ENCODE measurements at places on chromosomes 3 and 15.

GRCh38 chr3:28950614-28951013, 330.3 kb upstream of the RBMS3 start:
- no peak for DNase-seq

DNA sequence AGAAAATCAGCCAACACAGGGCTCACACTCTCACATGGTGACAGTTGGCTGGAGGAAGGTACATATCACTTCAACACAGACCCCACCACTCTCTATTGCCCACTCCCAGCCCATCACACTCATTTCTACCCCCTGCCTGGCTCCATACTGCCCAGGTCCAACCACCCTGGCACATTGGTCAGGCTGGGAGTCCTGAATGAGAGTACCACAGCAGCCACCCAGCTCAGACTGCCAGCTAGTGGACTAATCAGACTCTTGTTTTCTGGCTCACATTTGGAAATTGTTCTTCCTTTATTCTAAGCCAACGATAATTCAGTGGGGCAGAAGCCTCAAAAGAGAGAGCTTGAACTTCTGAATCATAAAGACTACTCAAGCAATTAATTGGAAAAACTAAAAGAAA, 20.0 kb downstream of the MRPL46 start:
- no peak for DNase-seq

- DNase-seq: no peak
Measured at GRCh38 chr3:175274474-175275218, 415.5 kb downstream of the NAALADL2 start.

DNA sequence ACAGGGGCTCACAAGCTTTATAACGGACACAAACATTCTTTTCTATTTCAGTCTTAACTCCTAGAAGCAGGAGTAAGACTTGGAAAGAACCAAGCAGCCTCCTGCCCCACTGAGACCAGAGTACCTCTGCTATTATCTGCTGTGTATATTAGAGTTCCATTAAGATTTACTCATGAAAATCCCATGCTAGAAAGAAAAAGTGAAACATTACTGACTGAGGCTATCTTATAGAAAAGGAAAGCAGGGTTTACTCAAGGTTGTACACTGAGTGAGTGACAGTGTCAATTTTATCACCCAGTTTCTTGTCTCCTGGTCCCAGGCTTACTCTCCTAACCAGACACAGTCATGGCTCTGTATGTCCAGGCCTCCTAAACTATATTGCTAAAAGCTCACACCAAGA, 97.9 kb upstream of the SOX2 start:
- no peak for DNase-seq

- no peak for DNase-seq
Measured at GRCh38 chr3:18223974-18224373, 201.2 kb downstream of the SATB1 start.

DNA sequence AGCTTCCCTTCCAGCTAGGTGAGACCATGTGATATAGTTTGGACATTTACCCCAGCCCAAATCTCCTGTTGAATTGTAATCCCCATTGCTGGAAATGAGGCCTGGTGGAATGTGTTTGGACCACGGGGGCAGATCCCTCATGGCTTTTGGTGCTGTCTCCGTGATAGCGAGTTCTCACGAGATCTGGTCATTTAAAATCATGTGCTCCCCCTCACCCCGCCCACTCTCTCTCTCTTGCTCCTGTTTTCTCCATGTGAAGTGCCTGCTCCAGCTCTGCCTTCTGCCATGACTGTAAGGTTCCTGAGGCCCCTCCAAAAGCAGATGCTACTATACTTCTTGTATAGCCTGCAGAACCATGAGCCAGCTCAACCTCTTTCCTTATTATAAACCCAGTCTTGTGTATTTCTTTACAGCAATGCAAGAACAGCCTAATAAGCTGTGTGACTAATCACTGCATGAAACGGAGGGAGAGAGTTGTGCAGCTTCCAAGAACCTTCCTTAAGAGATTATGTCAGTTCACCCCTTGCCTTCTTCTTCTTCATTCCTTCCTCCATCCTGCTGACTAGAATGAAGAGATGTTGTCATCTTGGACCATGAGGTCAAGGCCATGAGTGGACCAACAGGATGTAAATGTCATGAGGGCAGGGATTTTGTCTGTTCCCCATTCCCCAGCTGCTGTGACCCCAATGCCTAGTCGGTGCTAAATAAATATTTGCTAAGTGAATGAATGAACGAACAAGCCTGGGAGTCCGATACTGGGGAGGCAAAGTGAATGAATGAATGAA, 91.0 kb downstream of the CPN2 start:
- no peak for DNase-seq

GRCh38 chr3:154884952-154885351, 195.2 kb upstream of the MME start:
- no peak for DNase-seq

- DNase-seq: no peak
Measured at GRCh38 chr3:79056498-79056897, 711.3 kb downstream of the ROBO1 start.

Data from stimulated activated CD8-positive, alpha-beta memory T cell treated with anti-CD3 and anti-CD28 coated beads, Interleukin-4, amount 100 ng/mL, for 24 hours (primary cell).